Right atrium auricular region (tissue), 2 donors: ENCODE measurements at places on chromosomes 11 and 22.

DNA sequence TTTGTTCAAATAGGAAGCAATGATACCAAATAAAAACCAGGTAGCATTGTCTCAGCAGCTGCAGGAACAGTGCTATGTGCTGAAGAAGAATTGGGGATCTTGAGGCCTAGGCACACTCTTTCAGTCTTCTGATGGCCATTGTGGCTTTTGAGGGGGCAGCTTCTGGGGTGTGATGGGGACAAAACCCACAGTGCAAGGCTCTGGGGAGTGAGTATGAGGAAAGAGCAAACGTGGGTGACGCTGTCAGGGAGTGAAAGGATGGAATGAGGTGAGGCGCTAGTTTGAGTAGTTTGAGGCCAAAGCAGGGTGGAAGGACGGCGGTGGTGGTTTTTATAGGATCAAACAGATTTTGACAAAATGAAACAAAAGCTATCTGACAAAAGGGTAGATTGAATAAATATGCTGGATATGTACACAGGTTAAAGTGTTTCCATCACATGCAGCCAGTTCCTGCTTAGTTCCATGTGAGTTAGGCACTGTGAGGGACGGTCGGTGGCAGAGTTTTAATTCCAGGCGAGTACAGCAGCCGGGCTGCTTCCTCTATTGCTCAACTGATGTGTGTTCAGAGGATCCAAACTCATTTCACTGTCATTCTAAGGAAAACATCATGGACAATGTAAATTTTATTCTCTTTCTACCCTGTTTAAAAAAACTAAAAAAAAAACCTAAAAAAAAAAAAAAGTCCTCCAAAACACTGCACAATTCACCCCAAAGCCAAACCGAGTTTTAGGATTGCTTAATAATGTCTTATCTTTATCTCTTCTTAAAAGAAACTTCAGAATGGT, 18.9 kb downstream of the ADAMTS15 start:
- H3K4me1 ChIP-seq, result no peaks in the 10 kb centered on the region
- no peak overlapping the region for H3K4me3 ChIP-seq
- no peaks in the 10 kb centered on the region for H3K27me3 ChIP-seq
- DNase-seq, result no peak
- no peak overlapping the region for H3K27ac ChIP-seq

DNA sequence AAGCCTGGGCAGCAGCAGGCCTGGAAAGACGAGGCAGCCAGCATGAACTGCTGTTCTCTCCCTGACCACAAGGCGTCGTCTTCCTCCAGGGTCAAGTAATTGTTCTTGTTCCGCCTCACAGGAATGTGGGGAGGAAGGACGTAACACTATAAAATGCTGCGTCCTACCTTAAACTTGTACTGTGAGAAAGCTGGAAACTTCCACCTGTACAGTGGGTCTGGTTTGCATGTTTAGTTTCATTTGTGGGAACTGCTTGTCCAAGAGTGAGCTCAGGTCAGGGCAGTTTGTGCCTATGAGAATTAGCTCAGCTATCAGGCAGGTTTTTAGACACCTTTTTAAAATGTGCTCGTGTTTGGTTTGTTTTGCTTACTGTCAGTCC, 55.2 kb downstream of the PANX1 start:
- H3K27ac ChIP-seq, result no peak overlapping the region
- H3K4me1 ChIP-seq, result no peaks in the 10 kb centered on the region
- DNase-seq, result peak; percentile 84
- peaks cover 19% of the 10 kb centered on the region for H3K36me3 ChIP-seq
- H3K27me3 ChIP-seq, result no peaks in the 10 kb centered on the region

DNA sequence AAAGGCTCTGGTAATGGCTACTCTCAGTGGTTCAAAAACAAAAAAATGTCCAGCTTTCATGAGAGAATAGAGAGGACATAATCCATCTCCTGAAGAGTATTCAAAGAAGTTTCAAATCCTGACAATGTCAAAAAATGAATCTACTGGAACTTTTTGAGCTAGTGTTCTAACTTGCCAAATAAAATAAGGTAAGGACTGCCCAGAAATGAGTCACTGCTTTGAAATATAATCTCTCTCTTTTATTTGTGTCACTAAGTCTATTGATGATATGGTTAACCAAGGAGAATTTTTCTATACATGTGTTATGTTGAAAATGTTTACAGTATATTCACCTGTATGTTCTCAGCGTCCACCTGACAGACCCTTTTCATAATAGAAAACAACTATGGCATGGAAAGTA, 3.4 kb downstream of the GUCY1A2 start:
- no peaks in the 10 kb centered on the region for H3K36me3 ChIP-seq
- no peak overlapping the region for H3K27ac ChIP-seq
- H3K4me1 ChIP-seq, result peaks cover 16% of the 10 kb centered on the region
- no peak overlapping the region for H3K4me3 ChIP-seq

DNA sequence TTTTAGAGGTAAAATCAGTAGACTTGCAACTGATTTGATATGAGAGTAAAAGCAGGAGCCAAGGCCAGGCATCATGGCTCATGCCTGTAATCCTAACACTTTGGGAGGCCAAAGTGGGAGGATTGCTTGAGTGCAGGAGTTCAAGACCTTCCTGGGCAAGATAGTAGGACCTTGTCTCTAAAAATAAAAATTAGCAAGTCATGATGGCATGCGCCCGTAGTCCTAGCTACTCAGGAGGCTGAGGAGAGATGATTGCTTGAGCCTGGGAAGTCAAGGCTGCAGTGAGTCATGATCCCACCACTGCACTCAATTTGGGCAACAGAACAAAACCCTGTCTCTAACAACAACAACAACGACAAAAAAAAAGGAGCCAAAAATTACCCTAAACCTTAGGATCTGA, 13.5 kb downstream of the SGSM3 start:
- H3K27me3 ChIP-seq, result no peaks in the 10 kb centered on the region
- no peak for DNase-seq
- H3K4me1 ChIP-seq, result no peaks in the 10 kb centered on the region
